ENCODE measurements at places on chromosomes 16 and 17.

DNA sequence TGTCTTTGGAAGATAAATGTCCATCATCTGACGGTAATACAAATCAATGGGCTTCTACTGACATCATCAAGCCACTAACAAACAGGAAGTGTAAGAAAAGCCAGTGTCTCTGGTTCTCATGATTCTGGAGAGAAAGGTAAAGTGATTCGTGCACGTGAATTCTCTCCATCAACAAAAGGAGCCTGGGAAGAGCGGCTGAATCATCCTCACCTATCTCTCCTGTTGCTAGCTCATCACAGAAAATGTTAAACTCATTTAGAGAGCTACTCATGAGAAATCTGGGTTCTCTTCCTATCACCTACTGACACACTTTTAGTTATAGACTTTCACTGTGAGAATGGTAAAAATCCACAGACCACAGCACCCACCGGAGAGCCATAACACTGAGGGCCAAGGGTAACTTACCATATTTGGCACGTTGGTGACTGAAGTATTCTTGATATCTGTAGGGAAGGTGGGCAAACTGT, 70.3 kb downstream of the CREBBP start:
- no peak for DNase-seq

- no peak for DNase-seq
Measured at GRCh38 chr16:57271867-57272495, 12.5 kb downstream of the PLLP start.

- peak; percentile 43 for DNase-seq
Measured at GRCh38 chr16:77223184-77223583, 24.0 kb downstream of the SYCE1L start.

- no peak for DNase-seq
Measured at GRCh38 chr16:88459366-88460073, 6.4 kb downstream of the ZFPM1 start.

GRCh38 chr16:22192261-22193062, 13.6 kb upstream of the EEF2K start:
- peak; percentile 95 for DNase-seq

DNA sequence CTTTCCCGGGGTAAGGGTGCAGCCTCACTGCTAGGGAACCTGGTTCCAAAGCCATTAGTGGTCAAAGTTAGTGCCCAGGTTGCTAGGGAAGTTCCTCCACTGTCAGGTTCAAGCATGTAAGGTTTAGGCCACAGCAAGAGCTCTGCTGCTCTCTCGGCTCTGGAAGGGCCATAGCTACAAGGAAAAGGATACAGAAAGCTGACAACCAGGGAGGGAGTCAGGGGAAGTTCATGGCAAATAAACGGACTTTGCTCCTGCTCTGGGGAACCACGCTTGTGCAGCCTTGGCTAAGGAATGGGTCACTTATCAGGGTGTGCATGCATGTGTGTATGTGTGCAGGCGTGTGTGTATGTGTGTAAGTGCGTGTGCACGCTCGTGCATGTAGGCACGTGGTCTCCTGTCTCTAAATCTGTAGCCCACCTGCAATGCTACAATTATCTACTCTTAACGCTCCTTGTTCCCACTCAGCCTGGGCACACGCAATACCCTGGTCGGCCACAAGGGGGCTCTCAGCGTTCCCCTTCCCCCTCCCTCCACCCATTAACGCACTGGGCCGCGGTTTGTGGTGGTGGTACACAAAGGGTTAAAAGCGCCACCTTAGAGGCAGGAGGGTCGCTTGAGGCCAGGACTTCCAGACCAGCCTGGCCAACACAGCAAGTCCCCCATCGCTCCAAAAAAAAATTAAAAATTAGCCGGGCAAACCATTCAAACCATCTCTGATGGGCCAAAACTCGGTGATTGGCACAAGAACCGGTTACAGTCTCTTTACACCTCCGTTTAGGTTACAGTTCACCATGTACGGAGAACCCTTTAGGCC, 48.4 kb upstream of the KDM8 start:
- DNase-seq: peak; percentile 76

Data from suppressor macrophage treated with lipopolysaccharide for 1 hour (primary cell).